ENCODE measurements at places on chromosomes 11 and 22.
A peak's percentile ranks its signal among the peaks of the same experiment; 100 is the strongest.

DNA sequence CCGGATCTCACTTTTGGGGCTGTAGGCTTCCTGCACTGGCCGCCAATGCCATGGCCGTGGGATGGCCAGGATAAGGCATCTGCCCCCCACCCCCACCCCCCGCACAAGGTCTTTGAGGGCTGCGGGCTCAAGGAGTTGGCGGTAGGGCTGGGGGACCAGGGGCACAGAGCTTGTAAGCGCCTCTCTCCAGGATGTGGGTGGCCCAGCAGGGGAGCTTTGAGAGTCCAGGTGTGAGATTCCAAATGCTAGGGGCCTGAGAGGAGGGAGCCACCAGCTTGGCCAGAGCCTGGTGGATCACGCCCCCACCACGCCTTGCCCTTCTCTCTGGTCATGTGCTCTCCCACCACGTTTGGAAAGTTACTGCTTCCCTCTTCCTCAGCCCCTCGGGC is 5.0 kb downstream of the CD81 start:
- DNase-seq: no peak

DNA sequence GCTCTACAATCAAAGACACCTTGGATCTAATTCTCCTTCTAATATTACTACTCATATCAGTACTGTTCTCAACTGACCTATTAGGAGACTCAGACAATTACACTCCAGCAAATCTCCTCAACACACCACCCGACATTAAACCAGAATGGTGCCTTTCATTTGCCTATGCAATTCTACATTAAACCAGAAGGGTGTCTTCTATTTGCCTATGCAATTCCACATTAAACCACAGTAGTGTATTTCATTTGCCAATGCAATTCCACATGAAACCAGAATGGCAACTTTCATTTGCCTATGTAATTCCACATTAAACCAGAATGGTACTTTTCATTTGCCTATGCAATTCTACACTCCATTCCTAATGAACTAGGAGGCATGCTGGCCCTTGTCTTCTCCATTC is 15.3 kb upstream of the APOL3 start:
- DNase-seq: no peak

DNA sequence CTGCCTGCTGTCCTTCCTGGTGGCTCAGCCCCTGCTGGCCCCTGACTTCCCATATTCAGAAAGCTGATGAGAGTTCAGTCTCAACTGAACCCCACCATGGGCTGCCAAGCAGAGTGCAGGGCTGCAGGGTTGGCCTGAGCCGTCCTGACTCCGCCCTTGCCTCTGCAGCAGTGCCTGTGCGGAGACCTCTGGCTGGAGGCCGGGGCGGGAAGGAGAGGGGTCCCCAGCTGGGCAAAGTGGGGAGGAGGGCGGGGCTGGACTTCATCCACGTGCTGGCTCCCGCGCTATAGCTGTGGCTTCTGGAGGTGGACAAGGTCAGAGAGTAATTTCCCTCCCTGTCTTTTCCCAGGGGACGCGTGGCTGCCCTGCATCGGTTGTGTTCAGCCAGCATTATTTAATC is 13.6 kb downstream of the GLB1L3 start:
- DNase-seq: no peak

DNA sequence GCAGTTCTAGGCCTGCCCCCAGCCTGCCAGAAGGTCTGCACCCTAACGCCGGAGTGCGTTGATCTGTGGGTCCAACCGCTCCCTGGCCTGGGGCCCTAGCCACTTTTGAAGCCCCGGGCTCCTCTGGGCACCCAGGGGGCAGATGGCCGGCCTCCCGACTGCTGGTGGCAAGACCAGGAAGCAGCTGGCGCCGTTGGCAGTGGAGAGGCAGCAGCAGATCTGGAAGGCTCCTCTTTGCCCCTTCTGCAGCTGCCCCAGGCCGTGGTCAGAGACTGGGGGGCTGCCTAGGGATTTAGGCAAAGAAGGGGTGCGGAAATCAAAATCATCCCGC is 445 bp upstream of the VWCE start:
- no peak for DNase-seq

DNA sequence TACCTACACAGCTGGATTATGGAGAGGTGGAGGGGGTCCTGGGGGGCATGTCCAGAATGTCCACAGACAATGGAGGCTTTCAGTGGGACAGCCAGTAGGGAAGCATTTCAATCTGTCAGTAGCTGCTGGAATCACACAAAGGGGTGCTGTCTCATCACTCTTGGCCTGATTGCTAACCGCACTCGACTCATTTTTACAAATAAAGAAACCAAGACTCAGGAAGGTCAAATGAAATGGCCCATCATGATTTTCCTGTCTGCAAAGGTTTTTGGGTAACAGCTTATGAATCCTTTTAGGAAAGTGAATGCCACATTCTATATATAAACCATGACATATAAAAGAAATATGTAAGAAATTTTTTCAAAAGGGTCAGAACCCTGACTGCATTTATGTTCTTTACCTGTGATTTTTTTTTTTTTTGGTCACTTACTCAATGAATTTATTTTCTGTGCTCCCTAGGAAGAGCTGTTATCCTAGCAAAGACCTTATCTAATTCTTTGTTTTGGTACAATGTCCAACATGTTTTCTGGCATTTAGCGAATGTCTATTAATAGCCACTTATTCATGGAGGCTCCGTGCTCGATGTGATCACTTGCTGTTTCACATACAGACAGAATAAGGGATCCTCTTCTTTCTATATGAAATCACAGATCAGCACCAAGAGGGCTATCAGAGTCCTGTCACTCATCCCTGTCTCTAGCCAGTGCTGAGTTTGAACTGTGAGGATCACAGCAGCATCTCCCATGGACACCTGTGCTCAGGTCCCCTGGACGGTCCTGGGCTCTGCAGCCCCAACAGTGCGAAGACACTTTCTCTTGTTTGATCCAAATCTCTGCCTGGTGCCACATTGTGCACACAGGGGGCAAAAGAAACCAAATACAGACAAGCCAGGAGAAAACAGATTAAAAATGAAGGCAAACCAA is 979.7 kb downstream of the NTM start:
- DNase-seq: peak; percentile 6
